ENCODE measurements at places on chromosomes 4 and X.

DNA sequence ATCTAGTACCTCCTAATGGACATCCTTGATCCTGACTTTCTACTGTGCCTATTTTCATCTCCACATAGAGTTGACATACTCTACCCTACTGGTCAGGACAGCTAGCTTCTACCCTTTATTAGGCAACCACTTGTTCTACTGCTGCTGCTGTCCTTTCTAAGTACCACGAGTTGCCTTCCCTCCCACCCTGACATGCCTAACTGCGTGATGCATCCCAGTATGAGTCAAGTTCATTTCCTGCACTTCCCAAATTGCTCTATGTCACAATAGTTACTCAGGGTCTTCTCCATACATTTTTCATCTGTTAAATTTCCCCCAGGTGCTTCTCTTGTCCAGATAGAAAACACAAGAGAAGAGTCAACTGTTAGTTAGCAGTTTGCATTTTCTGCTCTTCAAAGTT, 133.4 kb downstream of the TBC1D19 start:
- no peak for DNase-seq

- DNase-seq, result no peak
Observed at GRCh38 chr4:112099701-112100297, 45.5 kb upstream of the FAM241A start.

- no peak for DNase-seq
Observed at GRCh38 chr4:24411806-24412205, 172.5 kb downstream of the DHX15 start.

DNA sequence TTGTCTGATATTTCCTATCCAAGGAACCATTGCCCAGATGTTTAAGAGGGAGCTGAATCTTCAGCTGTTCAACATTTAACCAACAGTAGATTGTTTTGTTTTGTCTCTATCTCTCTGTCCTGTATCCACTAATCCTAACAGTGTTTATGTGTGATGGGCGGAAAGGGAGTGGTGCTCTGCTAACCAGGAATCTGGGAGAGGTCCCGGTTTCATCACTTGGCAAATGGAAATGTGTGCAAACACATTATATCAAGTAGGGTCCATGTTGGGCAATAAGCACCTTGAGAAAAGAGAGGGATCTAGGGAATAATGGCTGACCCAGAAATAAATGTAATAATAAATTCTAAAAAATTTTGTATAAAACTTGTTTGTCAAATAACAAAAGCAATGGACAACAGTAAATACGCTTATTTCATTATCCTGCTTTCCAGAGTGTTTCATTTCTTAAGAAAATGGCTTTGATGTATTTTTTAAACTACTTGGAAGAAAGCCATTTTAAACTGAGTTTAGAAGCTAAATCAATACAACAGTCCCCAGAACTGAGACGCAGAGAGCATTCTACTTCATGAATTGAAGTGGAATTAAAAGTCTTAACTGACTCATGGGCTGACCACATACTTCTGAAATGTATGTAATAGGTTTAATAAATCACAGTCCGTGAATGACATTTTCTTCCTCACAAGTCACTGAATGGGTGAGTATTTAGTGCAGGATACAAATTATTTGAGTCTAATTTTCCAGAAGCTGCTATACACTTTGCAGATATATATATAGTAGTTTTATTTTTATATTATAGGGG, 55.8 kb downstream of the EMCN start:
- DNase-seq, result no peak

DNA sequence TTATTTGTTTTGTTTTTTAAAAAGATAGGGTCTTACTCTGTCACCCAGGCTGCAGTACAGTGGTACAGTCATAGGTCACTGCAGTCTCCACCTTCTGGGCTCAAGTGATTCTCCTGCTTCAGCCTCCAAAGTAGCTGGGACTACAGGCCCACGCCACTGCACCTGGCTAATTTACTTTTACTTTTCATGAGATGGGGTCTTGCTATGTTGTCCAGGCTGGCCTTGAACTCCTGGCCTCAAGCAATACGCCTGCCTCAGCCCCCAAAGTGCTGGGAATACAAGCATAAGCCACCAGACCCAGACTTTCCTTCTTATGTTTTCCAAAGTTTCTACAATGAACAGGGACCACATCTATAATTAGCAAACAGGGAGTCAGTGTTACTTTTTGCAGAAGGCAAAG, 37.9 kb upstream of the MXD4 start:
- DNase-seq, result no peak

- DNase-seq, result no peak
Observed at GRCh38 chr4:69995526-69996016, at the start of gene STATH. STATH (plus strand) TSS chr4:69995966; CDS start chr4:69998438, 2,472 bp downstream.

- DNase-seq, result no peak
Observed at GRCh38 chr4:2858451-2859217, 15.0 kb downstream of the ADD1 start.
